A549 treated with Hydrocortisone at 1 μM for 4 hours (cell line): ENCODE measurements at places on chromosomes 13 and 19. TPM values are rescaled to one million over a fixed set of nuclear protein-coding genes. Genes with fewer than 3 reads are reported as not detected.

The ZFP28 gene
- 3.6 to 4.9 TPM (median 4.3 TPM) in 5 replicates for total RNA-seq

The AP2A1 gene
- 49.2 to 57.2 TPM (median 53.4 TPM) in 5 replicates for total RNA-seq

The C5AR1 gene
- 1.5 to 2.8 TPM (median 2.1 TPM) in 5 replicates for total RNA-seq

The COX6B2 gene
- total RNA-seq: 0.56 to 0.99 TPM (median 0.66 TPM) in 5 replicates

The TMEM150B gene
- 0.20 TPM in 1 of 5 replicates, not detected in the others for total RNA-seq

The ZNF85 gene
- total RNA-seq: 0.07 to 0.32 TPM (median 0.16 TPM) in 4 of 5 replicates, not detected in the other

The CHERP gene
- 27.4 to 31.5 TPM (median 30.1 TPM) in 5 replicates for total RNA-seq

The NOTCH3 gene
- 13.6 to 18.2 TPM (median 16.4 TPM) in 5 replicates for total RNA-seq
